ENCODE measurements at places on chromosomes 1 and 21.

GRCh38 chr1:33547576-33547975 is 75.1 kb downstream of the ZSCAN20 start:
- DNase-seq, result no peak

GRCh38 chr21:29989634-29990234 is 49.9 kb upstream of the GRIK1 start:
- no peak for DNase-seq

DNA sequence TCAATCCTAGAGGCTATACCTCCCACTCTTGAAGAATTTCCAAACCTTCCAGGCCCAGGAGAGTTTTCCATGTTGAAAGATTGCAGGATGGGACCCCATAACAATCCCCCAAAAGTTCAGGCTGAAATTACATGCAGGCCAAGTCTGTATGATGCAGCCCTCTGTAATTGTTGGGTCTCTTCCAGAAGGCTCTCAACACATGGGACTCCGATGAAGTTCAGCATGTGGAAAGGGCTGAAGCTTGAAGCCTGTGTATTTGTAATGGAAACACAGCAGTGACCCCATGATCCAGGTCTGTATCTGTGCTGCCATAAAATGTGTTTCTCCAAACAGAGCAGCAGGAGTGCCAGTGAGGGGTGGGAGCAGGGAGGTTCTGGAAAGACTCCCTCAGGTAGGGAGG is 202.5 kb upstream of the LYPLAL1 start:
- peak; percentile 86 for DNase-seq

- DNase-seq, result no peak
Measured at GRCh38 chr1:40948741-40949443, 30.6 kb upstream of the CTPS1 start.

- no peak for DNase-seq
Measured at GRCh38 chr1:218510153-218510772, 165.1 kb downstream of the TGFB2 start.

GRCh38 chr1:244106837-244107493 is 55.9 kb downstream of the ZBTB18 start:
- no peak for DNase-seq

DNA sequence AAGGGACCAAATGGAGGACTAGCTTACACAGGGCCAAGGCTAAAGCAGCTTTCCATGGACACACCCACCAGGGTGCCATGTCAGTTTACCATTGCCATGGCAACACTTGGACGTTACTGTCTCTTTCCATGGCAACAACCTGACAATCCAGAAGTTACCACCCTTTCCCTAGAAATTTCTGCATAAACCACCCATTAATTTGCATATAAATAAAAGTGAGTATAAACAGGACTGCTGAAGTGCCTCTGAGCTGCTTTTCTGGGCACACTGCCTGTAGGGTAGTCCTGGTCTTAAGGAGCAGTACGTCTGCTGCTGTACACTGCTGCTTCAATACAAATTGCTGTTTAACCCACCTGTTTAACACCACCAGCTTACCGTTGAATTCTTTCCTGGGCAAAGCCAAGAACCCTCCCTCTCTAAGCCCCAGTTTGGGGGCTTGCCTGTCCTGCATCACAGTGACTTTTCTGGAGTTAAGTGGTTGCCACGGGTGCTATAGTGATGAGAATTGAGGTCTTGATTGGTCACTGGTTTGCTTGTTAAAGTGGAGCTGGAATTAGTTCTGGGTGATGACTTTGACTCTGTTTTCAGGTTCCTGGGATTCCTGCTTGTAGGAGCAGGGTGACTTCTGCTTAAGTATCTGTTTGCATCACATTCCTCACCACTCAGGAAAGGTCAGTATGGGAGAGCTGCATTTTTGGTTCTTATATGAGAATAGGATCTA is 83.2 kb downstream of the CLDN17 start:
- no peak for DNase-seq

- DNase-seq, result no peak
Measured at GRCh38 chr1:206470692-206471414, 577 bp downstream of the IKBKE start.

DNA sequence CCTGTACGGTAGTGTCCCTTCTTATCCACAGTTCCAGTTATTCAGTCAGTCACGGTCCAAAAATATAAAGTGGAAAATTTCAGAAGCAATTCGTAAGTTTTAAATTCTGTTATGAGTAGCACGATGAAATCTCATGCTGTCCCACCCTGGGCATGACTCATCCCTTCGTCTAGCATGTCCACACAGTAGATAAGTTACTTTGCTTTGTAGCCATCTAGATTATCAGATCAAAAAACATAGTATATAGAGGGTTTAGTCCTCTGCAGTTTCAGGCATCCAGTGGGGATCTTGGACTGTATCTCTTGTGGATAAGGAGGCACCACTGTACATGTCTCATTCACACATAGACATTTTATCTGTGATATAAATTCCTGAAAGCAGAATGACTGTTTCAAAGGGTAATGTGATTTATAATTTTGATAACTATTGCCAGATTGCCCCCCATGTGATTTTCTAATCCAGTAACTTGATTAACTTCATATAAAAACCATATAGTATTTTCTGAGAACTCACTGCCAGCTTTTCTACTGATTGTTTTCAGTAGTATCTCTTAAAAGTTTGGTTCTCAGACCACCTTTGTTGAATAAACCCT is 143.3 kb downstream of the DYRK1A start:
- no peak for DNase-seq

DNA sequence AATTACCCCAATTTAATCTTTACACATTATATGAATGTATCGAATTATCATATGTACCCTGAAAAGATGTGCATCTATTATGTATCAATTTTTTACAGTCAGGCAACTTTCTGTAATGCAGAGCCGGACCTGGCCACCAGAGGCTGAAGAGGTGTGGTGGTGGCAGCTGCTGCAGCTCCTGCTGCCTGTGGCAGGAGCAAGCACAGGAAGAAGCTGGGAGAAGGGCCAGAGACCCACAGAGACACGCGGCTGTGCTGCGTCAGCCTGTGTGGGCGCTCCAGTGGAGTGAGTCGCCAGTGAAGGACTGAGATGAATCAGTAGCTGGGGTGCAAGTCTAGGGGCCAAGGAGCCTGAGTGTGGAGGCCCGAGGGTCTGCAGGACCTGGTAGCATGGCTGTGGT is 74.3 kb upstream of the COG2 start:
- no peak for DNase-seq

Data from skin of body (tissue), 3 donors.